HepG2 (cell line): ENCODE measurements at places on chromosomes 12 and 14. TPM values are rescaled to one million over a fixed set of nuclear protein-coding genes. Genes with fewer than 3 reads are reported as not detected.

DNA sequence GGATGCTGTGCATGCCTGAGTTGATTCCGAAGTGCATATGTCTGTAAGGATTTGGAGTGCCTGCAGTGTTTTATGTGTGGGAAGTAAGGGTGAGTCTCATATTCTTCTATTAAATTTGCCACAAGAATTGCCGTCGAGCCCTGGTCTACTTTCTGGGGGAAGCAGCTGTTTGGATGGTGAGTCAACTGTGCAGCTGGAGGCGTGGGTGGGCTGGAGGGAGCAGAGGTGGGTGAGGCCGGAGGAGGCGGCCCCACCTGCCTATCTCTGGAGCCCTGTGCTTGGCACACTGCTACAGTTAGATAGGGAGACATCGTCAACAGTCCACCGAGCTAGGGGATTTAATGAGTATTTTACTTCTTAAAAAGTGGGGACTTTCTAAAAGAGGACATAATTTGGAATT is 9.7 kb downstream of the GLRX5 start:
- no peak overlapping the region for H3K4me3 ChIP-seq
- H3K27me3 ChIP-seq, result no peaks in the 10 kb centered on the region
- peaks cover 12% of the 10 kb centered on the region for H3K36me3 ChIP-seq
- DNase-seq, result no peak
- no peak overlapping the region for H3K27ac ChIP-seq

DNA sequence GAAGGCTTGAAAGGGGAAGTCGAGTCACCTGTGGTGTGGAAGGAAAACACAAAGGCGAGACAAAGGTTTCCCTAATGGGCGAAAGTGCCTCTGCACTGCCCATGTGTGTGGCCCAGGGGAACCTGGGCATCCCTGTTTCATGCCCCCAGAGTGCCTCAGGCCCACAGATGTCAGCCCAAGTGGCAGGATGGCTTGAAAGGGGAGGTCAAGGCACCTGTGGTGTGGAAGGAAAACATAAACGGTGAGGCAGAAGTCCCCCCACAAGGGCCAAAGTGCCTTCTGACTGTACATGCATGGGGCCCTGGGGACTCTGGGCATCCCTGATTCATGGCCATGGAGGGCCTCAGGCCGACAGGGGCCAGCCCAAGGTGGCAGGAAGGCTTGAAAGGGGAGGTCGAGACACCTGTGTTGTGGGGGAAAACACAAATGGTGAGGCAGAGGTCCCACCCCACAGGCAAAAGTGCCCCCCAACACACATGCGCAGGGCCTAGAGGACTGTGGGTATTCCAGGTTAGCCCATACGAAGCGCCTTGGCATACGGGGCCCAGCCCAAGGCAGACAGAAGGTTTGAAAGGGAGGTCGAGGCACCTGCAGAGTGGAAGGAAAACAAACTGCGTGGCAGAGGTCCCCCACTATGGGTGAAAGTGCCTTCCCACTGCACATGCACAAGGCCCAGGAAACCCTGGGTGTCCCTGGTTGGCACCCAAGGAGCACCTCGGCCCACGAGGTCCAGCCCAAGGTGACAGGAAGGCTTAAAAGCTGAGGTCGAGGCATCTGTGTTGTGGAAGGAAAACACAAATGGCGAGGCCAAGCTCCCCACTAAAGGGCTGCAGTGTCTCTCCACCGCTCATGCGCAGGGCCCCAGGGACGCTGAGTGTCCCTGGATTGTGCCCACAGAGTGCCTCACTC is 382.3 kb downstream of the ALG10 start:
- no peaks in the 10 kb centered on the region for H3K4me1 ChIP-seq
- no peaks in the 10 kb centered on the region; the same call in 1 of the 2 replicates for H3K27me3 ChIP-seq
- no peak for DNase-seq
- no peak overlapping the region for H3K27ac ChIP-seq

DNA sequence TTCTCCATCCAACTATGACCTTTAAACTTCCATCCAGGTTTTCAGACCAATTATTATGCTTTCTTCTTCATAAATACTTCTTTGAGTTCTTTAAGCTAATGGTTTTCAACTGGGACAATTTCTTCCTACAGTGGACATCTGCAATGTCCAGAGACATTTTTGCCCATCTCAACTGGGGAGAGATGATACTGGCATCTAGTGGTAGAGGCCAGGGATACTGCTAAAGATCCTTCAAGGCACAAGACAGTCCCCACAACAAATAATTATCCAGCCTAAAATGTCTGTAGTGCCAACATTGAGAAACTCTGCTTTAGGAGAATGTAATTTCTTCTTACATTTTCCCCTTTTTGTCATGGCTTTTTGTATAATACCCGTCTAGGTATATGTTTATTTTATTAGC is 10.6 kb downstream of the TRHDE start:
- H3K4me1 ChIP-seq, result no peaks in the 10 kb centered on the region
- H3K27ac ChIP-seq, result no peak overlapping the region
- no peak for DNase-seq
- H3K27me3 ChIP-seq, result no peaks in the 10 kb centered on the region
- no peak overlapping the region for H3K4me3 ChIP-seq

DNA sequence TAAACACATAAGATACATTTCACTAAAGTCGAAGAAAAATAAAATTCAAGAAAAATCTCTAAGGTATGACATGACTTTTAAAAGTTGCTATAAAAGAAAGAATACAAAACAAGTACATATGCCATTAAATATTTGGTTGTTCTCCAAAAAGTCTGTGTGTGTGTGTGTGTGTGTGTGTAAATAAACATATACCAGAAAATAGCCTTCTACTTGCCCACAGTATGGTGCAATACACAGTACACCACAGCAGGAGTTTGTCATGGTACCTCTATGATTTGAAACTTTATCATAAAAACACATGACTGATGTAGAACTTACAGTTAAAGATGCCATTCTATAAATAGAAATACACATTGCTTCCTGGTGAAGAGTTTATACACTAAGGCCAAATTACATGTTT is 692.7 kb upstream of the MGAT4C start:
- no peaks in the 10 kb centered on the region for H3K4me1 ChIP-seq
- no peaks in the 10 kb centered on the region for H3K36me3 ChIP-seq
- H3K27ac ChIP-seq, result no peak overlapping the region
- H3K27me3 ChIP-seq, result no peaks in the 10 kb centered on the region
- no peak overlapping the region for H3K4me3 ChIP-seq

GRCh38 chr14:64762044-64763034 is 58.1 kb downstream of the PLEKHG3 start:
- H3K27ac ChIP-seq, result no peak overlapping the region
- H3K36me3 ChIP-seq, result no peaks in the 10 kb centered on the region
- peak; percentile 35 for DNase-seq

The HOXC9 gene
- polyA plus RNA-seq, result 0.10 and 0.11 TPM in 2 replicates

The GPR162 gene
- 0.08 and 0.10 TPM in 2 replicates for polyA plus RNA-seq

The NAV3 gene
- polyA plus RNA-seq, result 0.01 and 0.14 TPM in 2 replicates

The DPPA3 gene
- polyA plus RNA-seq, result not detected in 2 replicates
